Immature natural killer cell (primary cell): ENCODE measurements at places on chromosomes 1 and 21. TPM values are rescaled to one million over a fixed set of nuclear protein-coding genes. Genes with fewer than 3 reads are reported as not detected.

DNA sequence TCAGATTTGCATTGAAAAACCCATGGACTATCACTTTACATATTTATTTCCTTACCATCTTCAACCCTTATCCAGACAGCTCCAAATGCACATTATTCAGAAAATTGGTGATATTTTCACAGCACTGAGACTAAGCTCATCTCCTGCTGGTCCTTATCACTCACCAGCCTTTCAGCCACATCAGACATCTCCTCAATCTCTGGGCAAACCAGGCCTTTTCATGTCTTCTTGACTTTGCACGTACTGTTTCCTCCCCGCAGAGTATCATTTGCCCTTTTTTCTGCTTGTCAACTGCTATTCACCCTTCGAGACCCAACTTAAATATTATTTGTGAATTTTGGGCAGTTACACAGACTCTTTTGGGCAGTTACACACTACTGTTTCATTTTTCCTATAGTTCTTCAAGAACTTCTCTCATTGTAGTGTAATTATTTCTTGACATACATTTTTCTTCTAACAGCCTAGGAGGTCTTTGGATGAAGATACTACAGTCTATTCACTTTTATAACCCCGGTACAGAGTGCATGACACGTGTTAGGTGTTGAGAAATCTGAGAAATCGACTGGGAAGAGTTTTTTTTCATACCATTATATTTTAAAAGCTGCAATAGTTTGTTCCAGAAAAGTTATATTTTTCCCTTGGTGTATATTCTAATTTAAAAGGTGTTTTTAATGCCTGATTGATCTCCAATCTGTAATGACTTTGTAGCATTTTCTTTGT is 98.0 kb downstream of the FGGY start:
- peaks cover 2% of the 10 kb centered on the region for H3K27me3 ChIP-seq
- H3K36me3 ChIP-seq = no peaks in the 10 kb centered on the region
- H3K4me3 ChIP-seq = no peak overlapping the region
- H3K4me1 ChIP-seq = peaks cover 8% of the 10 kb centered on the region
- no peak overlapping the region for H3K27ac ChIP-seq
- no peak for DNase-seq

CASP9 gene
- polyA plus RNA-seq = 17.0 TPM

- no peaks in the 10 kb centered on the region for H3K36me3 ChIP-seq
- H3K27ac ChIP-seq = no peak overlapping the region
- H3K27me3 ChIP-seq = peaks cover 8% of the 10 kb centered on the region
These were observed 2.1 kb upstream of the S100A10 start for GRCh38 chr1:151995774-151996173.

ADGRL4 gene
- polyA plus RNA-seq = not detected

DISC1 gene
- not detected for polyA plus RNA-seq

TLR5 gene
- not detected for polyA plus RNA-seq

GRCh38 chr21:31347435-31348032 is 3.5 kb upstream of the TIAM1 start:
- no peak overlapping the region for H3K4me3 ChIP-seq
- peaks cover 11% of the 10 kb centered on the region for H3K4me1 ChIP-seq
- no peak overlapping the region for H3K27ac ChIP-seq
- no peak for DNase-seq

GRCh38 chr1:205477759-205478247 is 22.0 kb upstream of the BLACAT1 start:
- no peak overlapping the region for H3K27ac ChIP-seq
- no peak overlapping the region for H3K4me3 ChIP-seq
- peaks cover 47% of the 10 kb centered on the region for H3K4me1 ChIP-seq
- H3K36me3 ChIP-seq = peaks cover 5% of the 10 kb centered on the region
- H3K27me3 ChIP-seq = peaks cover 24% of the 10 kb centered on the region

- H3K27ac ChIP-seq = no peak overlapping the region
- peaks cover 5% of the 10 kb centered on the region for H3K27me3 ChIP-seq
- peaks cover 59% of the 10 kb centered on the region for H3K4me1 ChIP-seq
- DNase-seq = no peak
- H3K4me3 ChIP-seq = no peak overlapping the region
These were observed 151.9 kb downstream of the TNFSF18 start for GRCh38 chr1:172898866-172899265.

DNA sequence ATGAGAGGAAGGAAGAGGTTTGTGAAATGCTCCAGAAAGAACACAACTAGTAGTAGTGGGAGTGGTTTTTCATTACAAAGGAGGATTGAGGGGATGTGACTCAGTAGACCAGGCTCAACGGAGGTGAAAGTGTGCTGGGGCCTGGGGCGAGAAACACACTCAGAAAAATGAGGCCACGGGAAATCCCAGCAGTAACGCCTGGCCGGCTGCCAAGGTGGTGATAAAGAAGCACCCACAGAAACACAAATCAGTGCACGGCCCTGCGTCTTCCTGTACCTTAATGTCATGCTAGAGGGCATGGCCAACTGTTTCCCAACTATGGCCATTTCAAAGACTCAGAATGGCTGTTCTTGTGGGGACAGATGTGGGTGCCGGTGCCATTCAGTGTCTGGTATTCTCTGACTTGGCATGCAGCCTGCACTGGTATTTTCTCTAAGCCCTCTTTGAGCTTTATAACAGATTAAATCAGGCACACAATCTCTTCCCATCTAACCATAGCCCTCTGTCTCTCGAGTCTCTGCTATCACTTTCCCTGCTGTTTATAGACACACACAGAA is 38.2 kb downstream of the URB2 start:
- H3K4me1 ChIP-seq = no peaks in the 10 kb centered on the region
- DNase-seq = peak; percentile 40
- H3K36me3 ChIP-seq = no peaks in the 10 kb centered on the region
- H3K4me3 ChIP-seq = no peak overlapping the region

DNA sequence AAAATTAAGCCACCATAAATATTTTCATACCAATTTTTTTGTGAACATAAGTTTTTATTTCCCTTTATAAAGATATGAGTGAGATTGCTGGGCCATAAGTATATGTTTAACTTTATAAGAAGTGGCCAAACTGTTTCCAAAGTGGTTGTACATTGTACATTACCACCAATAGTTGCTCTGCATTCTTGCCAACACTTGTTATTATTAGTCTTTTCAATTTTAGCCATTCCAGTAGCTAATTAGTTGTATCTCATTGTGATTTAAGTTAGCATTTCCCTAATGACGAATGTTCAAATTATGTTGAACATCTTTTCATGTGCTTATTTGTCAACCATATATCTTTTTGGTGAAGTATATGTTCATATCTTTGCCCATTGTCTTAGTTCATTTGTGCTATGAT is 64.0 kb upstream of the DNAH14 start:
- peaks cover 8% of the 10 kb centered on the region for H3K27me3 ChIP-seq
- H3K4me3 ChIP-seq = no peak overlapping the region
- H3K36me3 ChIP-seq = no peaks in the 10 kb centered on the region
- H3K4me1 ChIP-seq = no peaks in the 10 kb centered on the region

DNA sequence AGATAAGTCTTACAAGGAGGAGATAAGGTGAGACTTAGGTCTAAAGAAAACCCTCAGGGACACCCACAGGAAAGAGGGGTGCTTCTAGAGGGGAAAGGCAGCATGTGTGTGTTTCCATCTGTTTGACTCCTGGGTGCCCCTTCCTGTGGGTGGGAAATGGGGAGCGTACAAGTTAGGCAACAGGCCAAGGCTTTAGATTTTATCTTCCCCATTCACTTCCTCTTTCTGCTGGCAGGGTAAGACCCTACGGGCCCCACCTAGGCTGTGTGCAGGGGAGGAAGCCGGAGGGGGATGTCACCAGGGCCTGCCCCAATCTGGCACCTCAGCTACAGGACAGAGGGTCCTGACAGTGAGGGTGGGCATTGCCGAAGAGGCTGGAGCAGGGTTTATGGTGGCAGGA is 2.5 kb upstream of the OLIG1 start:
- H3K4me1 ChIP-seq = peaks cover 22% of the 10 kb centered on the region
- no peak overlapping the region for H3K4me3 ChIP-seq
- no peak for DNase-seq
- H3K27ac ChIP-seq = no peak overlapping the region
- H3K27me3 ChIP-seq = peaks cover 18% of the 10 kb centered on the region

GRCh38 chr21:45990049-45990711 is 8.6 kb downstream of the COL6A1 start:
- peaks cover 1% of the 10 kb centered on the region for H3K27me3 ChIP-seq
- H3K36me3 ChIP-seq = no peaks in the 10 kb centered on the region
- no peak overlapping the region for H3K27ac ChIP-seq
- no peaks in the 10 kb centered on the region for H3K4me1 ChIP-seq

GRCh38 chr1:10717296-10718082 is 79.0 kb downstream of the CASZ1 start:
- H3K4me3 ChIP-seq = no peak overlapping the region
- DNase-seq = no peak
- H3K36me3 ChIP-seq = no peaks in the 10 kb centered on the region
- H3K4me1 ChIP-seq = no peaks in the 10 kb centered on the region

SPTA1 gene
- not detected for polyA plus RNA-seq

GRCh38 chr1:45478121-45478814 is 12.7 kb downstream of the TESK2 start:
- no peaks in the 10 kb centered on the region for H3K36me3 ChIP-seq
- H3K27me3 ChIP-seq = no peaks in the 10 kb centered on the region
- H3K4me3 ChIP-seq = no peak overlapping the region
- peaks cover 2% of the 10 kb centered on the region for H3K4me1 ChIP-seq

- DNase-seq = no peak
- H3K27me3 ChIP-seq = peaks cover 2% of the 10 kb centered on the region
- no peak overlapping the region for H3K27ac ChIP-seq
- peaks cover 44% of the 10 kb centered on the region for H3K4me1 ChIP-seq
These were observed 44.1 kb upstream of the C1orf105 start for GRCh38 chr1:172376431-172376830.

OR2T8 gene
- polyA plus RNA-seq = not detected

CD1E gene
- polyA plus RNA-seq = 3.1 TPM

- no peak overlapping the region for H3K4me3 ChIP-seq
- H3K4me1 ChIP-seq = no peaks in the 10 kb centered on the region
- H3K36me3 ChIP-seq = peaks cover 3% of the 10 kb centered on the region
- peaks cover 3% of the 10 kb centered on the region for H3K27me3 ChIP-seq
- DNase-seq = no peak
These were observed 35.9 kb upstream of the ZNF644 start for GRCh38 chr1:91057784-91058183.

DNA sequence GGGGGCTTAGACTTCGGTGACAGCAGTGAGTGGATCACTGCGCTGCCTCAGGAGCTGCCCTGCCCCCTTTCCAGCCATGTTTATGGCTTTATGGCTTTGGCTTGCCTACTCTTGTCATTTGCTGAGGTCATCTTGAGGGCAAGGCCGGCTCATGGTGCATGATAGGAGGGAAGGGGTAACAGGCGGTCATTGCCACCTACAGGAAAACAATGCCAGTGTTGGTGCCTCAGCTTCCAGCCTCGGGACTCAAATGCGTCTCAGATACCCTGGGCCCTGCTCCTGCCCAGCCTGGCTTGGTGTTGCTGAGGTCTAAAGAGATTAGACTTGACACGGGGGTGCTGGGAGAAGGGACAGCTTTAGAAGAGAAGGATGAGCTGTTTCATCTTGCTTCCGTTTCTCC is 14.5 kb downstream of the KDF1 start:
- DNase-seq = no peak
- peaks cover 7% of the 10 kb centered on the region for H3K36me3 ChIP-seq
- no peaks in the 10 kb centered on the region for H3K4me1 ChIP-seq
- peaks cover 2% of the 10 kb centered on the region for H3K27me3 ChIP-seq
- H3K4me3 ChIP-seq = no peak overlapping the region

- no peaks in the 10 kb centered on the region for H3K4me1 ChIP-seq
- H3K27ac ChIP-seq = no peak overlapping the region
- peaks cover 2% of the 10 kb centered on the region for H3K27me3 ChIP-seq
- H3K4me3 ChIP-seq = no peak overlapping the region
- no peak for DNase-seq
- no peaks in the 10 kb centered on the region for H3K36me3 ChIP-seq
These were observed 243.1 kb upstream of the CXADR start for GRCh38 chr21:17269760-17270159.

- H3K36me3 ChIP-seq = no peaks in the 10 kb centered on the region
- no peak for DNase-seq
- peaks cover 5% of the 10 kb centered on the region for H3K27me3 ChIP-seq
- H3K4me3 ChIP-seq = no peak overlapping the region
These were observed 11.2 kb upstream of the SRARP start for GRCh38 chr1:15992582-15993500.

TNFRSF4 gene
- 16.3 TPM for polyA plus RNA-seq
